Stimulated activated CD8-positive, alpha-beta memory T cell treated with anti-CD3 and anti-CD28 coated beads, Interleukin-4, amount 100 ng/mL, for 4 hours (primary cell): ENCODE measurements at places on chromosomes 1 and 21.

DNA sequence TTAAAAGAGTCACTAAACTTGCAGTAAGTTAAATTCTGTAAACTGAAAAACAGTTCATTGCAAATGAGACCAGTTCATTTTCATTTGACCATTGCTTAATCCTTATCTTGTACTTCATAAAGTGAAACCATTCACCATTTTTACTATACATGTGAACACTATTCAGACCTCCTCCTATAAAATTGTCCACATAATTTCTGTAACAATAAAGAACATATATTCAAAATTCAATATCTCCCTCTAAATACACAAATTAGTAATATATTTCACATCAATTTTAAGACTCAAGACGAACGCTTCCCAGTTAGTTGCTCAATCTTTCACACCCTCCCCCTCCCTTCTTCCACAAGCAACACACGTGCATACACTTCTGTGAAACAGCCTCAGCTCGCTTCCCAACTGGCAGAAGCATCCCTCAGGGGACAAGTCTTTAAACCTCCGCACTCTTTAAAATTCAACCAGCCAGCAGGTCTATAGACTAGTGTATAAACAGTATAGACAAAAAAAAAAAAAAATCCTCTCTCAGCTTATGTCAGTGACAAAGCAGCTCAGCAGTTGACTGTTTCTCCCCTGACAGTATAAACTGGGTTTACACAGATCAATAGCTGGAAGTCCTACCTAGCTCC, 99.6 kb downstream of the DENND1B start:
- no peak for DNase-seq

DNA sequence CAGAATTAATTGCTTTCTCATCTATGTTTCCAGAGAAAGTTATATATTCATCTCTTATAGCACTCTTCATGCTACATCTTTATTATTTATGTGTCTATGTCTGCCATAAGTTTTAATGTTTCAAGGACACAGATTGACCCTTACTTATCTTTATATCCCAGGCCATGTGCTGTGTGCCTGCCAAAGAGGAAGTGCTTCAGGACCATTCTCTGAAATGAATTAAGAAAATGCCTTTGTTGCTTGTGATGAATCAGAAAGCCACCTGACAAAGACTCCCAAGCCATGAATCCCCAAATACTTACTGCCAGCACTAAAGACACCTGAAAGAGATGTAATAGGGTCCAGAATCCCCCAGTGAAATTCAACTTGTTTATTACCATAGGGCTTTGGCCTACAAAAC, 342.1 kb upstream of the C1orf87 start:
- DNase-seq, result no peak

DNA sequence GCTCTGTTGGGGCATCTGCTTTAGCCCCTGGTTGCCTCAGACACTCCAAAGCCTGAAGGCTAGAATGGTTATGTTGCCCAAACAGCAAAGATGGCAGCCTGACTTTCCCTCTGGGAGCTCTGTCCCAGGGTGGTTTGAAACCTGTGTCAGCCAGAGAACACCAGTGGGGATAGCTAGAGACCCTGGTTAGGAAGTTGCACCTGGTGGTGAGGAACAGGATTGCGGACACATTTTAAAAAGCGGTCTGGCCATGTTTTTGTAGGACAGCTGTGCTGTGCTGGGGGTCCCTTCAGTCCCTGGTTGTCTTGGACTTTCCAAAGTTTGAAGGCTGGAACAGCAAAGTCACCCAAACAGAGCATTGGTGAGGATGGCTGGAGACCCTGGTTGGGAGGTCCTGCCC, 87.8 kb downstream of the DNM3 start:
- no peak for DNase-seq

- no peak for DNase-seq
Measured at GRCh38 chr1:214494706-214495105, 56.7 kb downstream of the PTPN14 start.

- DNase-seq, result no peak
Measured at GRCh38 chr1:244874974-244875579, 10.7 kb upstream of the HNRNPU start.

DNA sequence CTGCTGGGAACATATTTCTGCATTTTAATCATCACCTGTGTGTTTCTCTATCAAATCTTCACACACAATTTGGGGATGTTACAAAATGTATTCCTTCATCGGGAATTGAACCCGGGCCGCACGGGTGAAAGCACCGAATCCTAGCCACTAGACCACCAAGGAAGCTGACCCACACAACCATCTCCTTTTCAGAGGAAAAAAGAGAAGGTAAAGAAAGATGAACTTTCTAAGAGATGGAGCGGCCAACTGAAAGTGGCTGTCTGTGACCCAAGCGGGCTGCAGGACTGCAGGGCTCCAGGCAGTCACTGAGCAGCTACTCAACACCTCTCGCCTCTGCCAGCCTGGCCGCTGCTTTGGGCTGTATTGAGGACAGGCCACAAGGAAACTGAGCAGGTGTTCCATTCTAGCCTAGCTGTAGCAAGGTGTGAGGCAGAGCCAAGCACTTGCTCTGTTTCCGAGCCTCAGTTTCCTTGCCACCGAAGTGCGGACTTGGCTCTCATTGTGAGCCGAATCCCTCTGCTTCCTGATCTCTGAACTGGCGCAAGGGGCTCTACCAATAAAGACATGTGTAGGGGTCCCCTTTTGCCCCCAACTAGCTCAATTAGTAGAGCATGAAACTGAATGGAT, 156.9 kb upstream of the NBPF11 start:
- DNase-seq, result no peak

DNA sequence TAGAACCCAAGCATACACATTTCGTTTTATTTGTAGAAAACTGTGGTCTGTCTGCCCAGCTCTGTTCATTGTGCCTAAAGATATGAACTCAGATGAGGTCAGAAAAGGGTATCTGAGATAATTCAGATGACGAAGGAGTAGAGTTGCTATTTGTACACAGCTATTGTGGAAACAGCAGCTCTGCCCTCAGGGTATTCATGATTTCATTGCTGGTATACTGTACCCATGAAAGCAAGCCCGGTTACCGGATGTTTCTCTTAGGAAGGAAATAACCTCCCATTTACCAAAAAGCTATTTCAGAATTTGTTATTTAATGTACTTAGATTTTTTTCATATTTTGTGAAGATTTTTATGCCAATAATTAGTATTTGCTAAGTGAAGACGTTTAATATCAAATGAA, 37.8 kb downstream of the SMAP2 start:
- no peak for DNase-seq
